ENCODE measurements at places on chromosomes 13 and 19.

GRCh38 chr19:53947624-53948023 is 15.1 kb upstream of the CACNG8 start:
- DNase-seq: no peak

DNA sequence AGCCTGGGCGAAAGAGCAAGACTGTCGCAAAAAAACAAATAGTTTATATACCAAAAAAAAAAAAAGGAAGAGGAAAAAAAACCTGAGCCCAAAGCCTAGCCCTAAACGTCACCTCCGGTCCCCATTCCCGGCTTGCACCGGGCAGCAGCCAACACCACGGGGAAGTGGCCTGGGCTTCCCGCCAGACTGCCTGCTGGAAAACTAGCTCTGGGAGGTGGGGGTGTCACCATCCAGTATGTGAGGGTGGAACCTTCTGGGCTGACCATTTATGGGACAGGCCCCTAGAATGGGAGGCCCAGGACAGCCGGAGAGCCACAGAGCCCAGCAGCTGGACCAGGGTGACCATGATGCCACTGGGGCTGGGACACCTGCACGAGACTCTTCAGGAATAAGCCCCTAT is 37.3 kb downstream of the IL12RB1 start:
- DNase-seq: no peak

DNA sequence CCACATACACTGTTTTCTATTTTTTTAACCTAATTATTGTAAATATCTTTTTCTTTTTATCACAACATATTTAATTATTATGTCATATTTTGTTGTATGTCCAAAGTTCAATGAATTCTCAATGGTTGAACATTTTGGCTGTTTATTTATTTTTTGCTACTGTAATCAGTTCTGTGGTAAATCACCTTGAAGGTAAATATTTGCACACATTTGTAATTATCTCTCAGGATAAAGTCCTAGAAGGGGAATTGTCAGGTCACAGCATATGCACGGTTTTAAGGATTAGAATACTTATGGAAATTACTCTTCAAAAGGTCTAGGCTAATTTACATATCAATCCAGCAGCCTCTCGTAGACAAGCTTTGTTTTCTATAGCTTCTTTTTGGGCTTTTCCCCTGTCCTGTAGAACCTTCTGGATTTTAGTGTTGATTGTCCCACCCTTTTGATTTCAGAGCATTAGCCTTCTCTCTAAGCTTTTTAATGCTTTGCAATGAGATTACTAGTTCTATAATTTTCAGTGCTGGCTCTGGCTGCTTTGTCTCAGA is 362.6 kb downstream of the KCNRG start:
- no peak for DNase-seq

GRCh38 chr13:72505376-72505775 is 222.1 kb downstream of the MZT1 start:
- DNase-seq: no peak

DNA sequence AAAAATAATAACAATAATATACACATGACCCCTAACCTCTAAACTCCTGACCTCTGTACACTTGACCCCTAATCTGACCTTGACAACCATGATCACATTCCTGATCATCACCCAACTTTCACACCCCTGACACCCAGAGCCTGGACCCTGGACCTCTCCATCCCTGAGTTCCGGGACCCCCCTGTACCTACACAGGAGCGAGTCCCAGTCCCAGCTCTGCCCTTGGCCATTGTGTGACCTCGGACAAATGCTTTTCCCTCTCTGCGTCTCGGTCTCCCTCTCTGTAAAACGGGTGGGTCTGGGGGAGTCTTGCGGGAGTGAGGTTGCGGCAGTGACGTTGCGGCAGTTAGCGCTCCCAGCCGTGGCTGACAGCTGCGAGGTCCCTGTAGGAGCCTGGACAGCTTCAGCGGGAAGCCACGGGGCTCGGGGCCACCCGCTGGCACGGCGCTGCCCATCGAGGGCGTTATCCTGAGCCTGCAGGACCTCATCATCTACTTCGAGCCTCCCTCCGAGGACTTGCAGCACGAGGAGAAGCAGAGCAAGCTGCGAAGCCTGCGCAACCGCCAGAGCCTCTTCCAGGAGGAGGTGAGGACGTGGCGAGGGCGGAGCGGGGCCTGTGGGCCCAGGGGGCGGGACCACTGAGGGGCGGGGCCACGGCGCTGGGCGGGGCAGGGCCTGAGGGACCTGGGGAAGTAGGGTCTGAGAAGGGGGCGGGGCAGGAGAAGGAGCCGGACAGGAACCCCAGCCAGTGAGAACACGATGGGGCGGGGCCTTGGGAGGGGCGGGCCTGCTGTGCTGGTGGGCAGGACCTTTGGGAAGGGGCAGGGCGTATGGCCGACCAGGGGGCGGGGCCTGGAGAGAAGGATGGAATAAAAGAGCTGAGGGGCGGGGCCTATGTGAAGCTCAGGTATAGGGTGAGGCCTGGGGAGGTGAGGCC is 19.2 kb downstream of the RYR1 start:
- no peak for DNase-seq

DNA sequence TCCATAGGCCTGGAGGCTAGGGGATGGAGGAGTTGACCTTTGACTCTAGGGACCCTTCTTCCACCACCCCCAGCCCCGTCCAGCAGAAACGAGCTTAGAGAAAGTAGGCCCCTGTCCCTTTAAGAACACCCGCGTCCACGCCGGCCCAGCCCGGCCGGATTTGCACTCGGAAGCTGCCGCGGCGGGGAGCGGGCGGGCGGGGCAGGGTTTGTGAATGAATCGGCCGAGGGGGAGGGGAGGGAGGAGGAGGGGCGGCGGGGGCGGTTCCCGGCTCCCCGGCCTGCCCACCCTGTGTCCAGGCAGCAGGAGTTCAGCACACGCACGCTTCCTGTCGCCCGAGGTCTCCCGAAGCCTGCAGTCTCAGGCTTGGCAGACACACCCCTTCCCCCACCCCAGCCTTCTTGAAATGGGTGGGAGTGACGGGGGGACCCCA is 1.5 kb downstream of the UNC13A start:
- DNase-seq: no peak

DNA sequence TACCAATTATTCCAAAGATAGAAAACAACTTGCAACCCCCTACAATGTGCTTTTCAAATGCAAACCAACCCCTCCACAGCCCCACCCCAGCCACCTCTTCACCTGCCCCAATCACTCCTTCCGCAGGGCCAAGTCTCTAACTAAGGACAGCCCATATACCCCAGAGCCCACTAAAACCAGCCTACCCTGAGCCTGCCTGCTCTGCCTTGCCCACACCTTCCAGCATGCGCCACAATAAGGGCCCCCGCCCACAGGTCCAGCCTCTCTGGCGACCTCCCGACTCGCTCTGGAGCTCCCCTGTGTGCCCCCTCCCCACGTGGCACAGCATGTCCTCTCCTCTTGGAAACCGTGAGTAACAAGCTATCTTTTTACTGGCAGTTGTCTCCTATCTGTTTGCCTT is 42.8 kb upstream of the MEDAG start:
- DNase-seq: no peak

- peak; percentile 81 for DNase-seq
Measured at GRCh38 chr13:38349390-38350113, at the start of gene UFM1. TSS of gene UFM1 (plus strand) at chr13:38349851. CDS start at chr13:38349920, 69 bp downstream.

- no peak for DNase-seq
Measured at GRCh38 chr13:42495255-42495654, 78.7 kb upstream of the TNFSF11 start.

DNA sequence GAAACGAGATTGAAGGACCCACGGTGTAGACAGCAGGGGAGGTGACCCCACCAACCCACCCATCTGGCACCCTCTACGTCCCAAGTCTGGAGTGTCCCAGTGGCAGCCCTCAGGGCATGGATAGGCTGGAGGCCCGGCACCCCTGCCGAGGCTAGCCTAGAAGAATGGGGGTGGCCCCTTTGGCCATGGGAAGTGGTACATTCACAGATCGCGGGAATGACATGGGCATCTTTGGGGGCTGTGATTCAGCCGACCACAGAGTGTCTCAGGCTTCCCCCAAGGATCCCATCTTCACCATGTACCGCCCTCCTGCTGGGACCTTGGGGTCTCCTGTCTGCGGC is 11.3 kb upstream of the MKNK2 start:
- no peak for DNase-seq

- DNase-seq: no peak
Measured at GRCh38 chr13:43303033-43303729, 279.8 kb downstream of the DNAJC15 start.

DNA sequence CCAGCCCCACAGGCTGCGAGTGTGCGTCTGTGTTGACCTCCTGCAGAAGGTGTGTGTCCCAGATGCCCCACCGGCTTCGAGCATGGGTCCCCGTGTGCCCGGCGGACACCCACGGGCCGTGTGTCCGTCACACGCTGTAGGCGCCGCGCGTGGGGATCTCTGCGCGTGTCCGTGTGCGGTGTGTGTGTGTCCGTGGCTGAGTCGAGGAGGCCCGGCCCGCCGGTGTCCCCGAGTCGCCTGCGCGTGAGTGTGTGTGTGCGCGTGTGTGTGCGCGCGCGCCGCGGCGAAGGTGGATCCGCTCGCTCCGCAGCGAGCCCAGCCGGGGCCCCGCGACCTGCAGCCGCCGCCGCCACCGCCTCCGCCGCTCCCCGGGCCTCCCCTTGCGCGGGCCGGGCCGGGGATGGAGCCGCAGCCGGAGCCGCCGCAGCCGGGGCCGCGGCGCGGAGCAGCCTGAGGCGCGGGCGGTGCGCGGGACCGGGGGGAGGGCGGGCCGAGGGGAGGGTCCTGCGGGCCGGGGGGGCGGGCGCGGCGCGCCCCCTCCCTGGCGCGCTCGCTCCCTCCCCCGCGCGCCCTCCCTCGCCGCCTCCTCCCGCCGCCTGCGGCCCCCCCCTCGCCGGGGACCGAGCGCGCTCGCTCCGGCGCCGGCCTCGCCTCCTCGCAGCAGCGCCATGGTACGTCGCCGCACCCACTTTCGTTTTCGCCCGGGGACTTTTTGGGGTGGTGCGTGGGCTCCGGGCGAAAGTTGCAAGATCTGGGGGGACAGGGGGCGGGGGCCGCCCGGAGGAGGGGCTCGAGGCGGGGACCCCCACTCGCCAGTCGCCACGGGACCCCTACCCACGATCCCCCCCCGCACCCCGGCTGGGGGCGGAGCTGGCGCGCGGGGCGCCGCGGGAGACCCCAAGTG is 7.1 kb upstream of the NFIC start:
- DNase-seq: peak; percentile 43

DNA sequence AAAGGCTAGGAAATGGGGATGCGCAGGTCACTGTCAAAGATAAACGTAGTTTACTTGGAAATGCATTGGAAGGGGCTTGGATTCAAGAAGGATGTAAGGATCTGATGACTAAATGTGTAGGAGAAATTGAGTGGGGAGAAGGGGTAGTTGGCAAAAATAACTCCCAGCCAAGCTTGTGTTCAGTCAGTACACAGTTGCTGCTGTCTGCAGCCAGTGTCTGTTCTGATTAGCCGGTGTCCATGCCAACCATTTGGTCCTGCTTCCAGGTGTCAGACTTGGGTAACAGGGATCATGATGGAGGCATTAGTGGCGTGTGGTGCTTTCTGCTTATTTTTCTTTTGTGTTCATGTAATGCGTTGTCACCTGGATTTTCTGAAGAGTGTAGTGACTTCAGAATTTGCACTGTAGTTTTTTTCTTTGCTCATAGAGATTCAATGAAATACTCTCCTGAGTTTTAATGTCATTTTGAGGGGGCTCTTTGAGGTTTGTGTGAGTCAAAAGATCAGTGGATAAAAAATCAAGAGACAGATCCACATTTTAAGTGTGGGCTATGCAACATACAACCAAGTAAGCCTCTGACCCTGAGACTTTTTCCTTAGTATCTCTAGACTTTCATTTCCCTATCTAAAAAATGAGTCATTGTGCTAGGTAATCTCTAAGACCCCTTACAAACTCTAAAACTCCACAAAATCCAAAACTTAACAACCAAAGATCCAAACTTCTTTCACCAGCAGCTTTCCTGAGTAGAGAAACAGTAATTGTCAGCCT is 103.9 kb downstream of the WDFY2 start:
- no peak for DNase-seq

GRCh38 chr19:6608940-6609339 is 18.0 kb upstream of the CD70 start:
- DNase-seq: no peak

DNA sequence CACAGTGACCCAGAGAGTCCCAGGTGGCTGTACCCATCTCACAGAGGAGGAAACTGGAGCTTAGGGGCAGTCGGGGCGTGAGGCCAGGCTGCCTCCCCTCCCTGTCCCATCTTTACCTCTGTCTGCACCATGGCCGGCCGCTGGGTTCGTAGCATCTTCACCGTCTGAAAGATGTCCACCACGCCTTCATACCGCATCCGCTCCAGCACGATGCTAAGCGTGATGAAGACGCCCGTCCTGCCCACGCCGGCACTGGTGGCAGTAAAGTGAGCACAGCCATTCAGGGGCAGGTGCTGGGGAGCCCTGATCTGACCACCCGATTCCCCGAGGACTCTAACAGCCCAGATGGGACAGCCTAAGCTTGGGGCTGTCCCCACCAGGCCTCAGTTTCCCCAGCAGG is 132.8 kb downstream of the PTPRS start:
- no peak for DNase-seq

DNA sequence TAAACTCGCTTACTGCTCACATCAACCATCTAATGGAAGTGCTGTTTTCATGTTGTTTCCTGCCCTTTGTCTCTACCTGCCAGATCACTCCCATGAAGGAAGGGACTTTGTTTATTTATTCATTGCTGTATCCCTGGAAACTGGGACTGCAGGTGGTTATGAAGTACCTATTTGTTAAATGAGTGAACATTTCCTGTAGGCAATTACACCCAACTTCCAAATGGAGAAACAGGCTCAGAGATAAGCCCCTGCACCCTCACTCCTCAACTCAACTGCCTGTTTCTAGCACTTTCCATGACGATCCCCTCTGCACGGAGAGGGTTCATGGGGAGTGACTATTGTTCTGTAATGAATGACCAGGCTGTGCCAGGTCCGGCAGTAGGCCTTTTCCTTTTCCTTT is 1.9 kb upstream of the SELENOW start:
- DNase-seq: no peak

GRCh38 chr19:4119763-4120162 is 4.2 kb downstream of the MAP2K2 start:
- no peak for DNase-seq

- DNase-seq: no peak
Measured at GRCh38 chr19:57016076-57016475, 103.7 kb upstream of the USP29 start.

DNA sequence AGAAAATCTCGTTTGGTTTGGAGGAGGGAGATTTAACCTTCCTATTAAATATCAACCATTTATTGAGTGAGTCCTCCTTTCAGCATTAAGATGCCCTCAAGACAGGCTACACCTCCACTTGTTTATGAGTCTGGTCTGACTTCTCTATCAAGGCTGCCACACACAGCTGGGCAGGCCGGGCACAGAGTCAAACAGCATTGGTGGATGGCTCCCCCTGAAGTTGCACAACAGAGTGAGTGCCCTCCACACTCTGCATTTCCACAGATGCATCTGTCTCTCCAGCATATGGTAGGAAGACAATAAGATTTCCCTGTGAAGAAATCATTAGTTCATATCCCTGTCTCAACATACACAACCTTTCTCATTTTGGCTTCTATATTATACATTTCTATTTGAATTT is 31.4 kb downstream of the PHF11 start:
- no peak for DNase-seq

- DNase-seq: no peak
Measured at GRCh38 chr13:40652588-40652940, 13.9 kb downstream of the FOXO1 start.

Measured in stimulated activated CD4-positive, alpha-beta T cell treated with anti-CD3 and anti-CD28 coated beads, TNF-alpha, amount 100 ng/mL, for 24 hours (primary cell).